ENCODE measurements at places on chromosomes 12 and 14.

GRCh38 chr12:114696443-114697242, 12.7 kb upstream of the TBX3 start:
- no peak for DNase-seq

- no peak for DNase-seq
Measured at GRCh38 chr14:86739761-86740160, 1209.8 kb downstream of the FLRT2 start.

DNA sequence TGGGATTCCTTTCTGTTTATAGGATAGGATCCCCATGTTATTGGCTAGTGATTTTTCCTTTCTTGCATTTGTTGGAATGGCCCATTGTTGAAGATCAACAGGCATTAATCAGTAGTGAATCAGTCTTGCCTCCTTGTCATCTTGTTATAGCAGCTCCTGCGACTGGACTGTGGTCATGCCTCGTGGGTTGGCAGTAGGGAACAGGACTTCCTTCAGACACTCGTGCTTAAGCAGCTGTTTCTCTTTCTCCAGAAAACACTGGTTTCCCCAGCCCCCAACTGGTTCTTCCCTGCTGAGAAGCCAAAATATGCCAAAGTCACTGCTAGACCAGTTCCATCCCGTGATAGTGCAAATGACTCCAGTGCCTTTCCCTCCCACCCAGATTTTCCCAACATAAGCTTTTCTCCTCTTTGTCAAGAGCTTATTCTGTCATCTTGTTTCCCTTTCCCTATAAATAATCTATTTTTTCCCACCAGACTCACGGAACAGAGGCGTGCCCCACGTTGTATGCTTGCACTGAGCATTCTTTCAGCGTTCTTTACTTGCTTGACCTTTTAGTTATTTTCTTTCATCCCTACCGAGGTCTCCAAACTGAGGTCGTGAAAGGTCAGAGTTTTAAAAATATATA, 83.5 kb downstream of the SAMD4A start:
- no peak for DNase-seq

- peak; percentile 32 for DNase-seq
Measured at GRCh38 chr14:79325557-79325956, 885.7 kb downstream of the DIO2 start.

GRCh38 chr12:26769611-26770010, 63.4 kb downstream of the ITPR2 start:
- no peak for DNase-seq

GRCh38 chr14:87285506-87285905, 707.5 kb downstream of the GALC start:
- no peak for DNase-seq

- no peak for DNase-seq
Measured at GRCh38 chr12:53867216-53868012, 71.2 kb upstream of the HOXC13 start.

DNA sequence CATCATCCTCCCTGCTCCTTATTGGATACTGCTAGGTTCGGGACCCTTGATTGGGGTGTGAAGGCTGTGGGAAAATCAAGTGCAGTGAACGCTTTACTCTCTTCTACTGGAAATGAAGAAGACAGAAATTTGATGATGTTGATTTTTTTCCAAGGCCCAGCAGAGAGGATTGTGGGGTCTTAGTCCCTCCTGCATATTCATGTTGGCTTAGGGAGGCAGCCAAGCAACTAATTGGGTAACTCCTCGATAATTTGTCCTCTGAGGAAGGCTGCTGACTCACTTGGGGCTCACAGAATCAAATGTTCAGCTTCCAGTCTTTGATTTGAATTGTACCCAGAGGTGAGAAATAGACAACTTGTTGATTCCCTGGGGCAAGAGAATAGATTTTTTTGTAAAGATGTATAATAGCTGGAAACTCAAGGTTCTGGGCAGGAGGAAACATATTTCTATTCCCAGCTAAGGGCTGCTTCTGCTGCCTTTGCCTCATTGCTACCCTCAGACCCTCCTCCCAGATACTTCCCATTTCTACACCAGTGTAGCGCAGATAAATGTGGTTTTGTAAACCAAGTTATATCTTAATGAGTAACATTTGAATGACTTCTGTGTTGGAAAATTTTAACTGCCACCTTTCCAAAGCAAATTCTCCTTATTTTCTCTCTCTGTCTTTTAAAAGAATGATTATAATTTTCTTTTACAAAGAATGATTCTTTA, 21.7 kb downstream of the NEUROD4 start:
- DNase-seq, result no peak

GRCh38 chr14:30607156-30607780, 14.9 kb upstream of the SCFD1 start:
- DNase-seq, result no peak

GRCh38 chr14:92577321-92577742, 63.8 kb downstream of the RIN3 start:
- no peak for DNase-seq

DNA sequence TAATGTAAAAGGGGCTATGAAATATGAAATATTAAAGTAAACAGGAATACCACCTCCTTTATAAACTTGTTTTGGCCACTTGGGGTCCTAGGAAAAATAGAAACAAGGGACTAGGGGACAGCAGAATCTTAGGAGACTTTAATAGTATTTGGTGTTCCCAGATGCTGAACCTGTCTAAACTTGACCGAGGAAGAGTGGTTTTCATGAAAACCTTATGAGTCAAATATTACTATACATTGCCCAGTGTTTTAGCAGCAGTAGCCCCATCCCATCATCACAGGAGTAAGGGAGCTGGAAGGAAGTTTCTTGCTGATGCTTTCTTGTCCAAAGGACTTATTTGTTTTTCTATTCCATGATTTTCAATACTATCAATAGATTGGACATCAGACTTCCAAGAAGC, 177.5 kb upstream of the CAND1 start:
- DNase-seq, result no peak

- no peak for DNase-seq
Measured at GRCh38 chr12:49019120-49019430, 499 bp upstream of the PRKAG1 start.

GRCh38 chr12:49827051-49827400, 1.2 kb downstream of the NCKAP5L start:
- DNase-seq, result no peak

DNA sequence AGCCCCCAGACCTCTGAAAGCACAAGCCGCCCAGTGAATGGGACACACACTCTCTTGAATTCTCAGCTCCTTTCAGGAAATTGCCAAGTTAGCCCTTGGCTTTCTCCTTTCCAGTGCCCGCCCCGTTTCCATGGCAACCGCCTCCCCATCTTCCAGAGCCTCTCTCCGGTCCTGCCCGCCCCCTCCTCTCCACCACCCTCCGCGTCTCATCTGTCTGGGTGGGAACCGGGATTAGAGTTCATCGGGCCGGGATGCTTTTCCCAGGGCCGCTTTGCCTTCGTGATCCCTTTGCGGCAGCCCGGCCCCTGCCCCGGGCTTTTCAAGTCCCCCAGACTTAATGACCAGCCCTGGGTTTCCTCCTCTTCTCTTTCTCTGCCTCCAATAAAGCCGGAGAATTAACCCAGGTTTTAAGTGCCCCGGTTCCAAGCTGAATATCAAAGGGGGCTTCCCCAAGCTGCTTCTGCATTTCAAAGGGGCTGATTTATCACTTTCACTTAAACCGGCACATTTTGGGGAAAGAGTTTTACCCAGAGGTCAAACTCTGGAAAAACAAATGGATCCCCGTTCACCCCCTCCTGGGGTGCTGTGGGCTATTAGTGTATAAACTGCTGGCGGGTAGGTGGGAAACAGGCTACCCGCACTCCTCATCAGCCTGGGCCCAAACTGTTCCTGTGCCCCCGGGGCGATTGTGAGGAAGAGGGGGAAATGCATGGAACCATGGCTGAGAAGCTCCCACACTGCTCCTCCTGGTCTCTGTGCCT, 101.7 kb downstream of the ZFP36L1 start:
- DNase-seq, result no peak

- DNase-seq, result no peak
Measured at GRCh38 chr14:94612174-94612573, at the start of gene SERPINA3. Gene SERPINA3, plus strand, starts transcription at chr14:94612391. Its CDS starts 2,051 bp downstream, at chr14:94614442.

DNA sequence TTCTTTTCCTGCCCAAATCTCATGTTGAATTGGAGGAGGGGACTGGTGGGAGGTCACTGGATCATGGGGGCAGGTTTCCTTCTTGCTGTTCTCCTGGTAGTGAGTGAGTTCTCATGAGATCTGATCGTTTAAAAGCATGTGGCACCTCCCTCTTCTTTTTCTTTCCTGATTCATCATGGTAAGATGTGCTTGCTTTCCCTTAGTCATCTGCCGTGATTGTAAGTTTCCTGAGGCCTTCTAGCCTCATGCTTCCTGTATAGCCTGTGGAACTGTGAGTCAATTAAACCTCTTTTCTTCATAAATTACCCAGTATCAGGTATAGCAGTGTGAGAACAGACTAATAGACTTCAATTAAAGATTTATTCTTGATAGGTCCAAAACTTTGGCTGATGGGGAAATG, 83.5 kb downstream of the CAND1 start:
- no peak for DNase-seq

DNA sequence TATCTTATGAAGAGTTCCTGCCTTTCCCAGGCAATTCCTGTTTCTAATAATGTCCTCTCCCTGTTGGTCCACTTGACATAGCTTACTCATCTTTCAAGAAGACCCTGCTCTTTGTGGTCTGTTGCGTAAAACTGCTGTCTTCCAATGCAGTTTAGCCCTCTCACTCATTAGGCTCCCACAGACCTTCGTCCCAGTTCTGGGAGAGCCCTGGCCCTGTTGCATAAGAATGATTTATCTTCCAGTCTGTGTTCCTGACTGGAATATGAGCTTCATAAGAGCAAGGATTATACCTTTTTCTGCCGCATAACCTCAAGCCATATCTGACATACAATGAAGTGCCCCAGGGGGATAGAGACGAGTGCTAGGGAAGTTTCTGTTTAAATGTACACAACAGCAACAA, 365.9 kb upstream of the NOVA1 start:
- peak; percentile 64 for DNase-seq

GRCh38 chr12:93879476-93880421, 202.6 kb downstream of the CRADD start:
- DNase-seq, result no peak

- no peak for DNase-seq
Measured at GRCh38 chr12:41627476-41627875, 439.4 kb downstream of the PDZRN4 start.

DNA sequence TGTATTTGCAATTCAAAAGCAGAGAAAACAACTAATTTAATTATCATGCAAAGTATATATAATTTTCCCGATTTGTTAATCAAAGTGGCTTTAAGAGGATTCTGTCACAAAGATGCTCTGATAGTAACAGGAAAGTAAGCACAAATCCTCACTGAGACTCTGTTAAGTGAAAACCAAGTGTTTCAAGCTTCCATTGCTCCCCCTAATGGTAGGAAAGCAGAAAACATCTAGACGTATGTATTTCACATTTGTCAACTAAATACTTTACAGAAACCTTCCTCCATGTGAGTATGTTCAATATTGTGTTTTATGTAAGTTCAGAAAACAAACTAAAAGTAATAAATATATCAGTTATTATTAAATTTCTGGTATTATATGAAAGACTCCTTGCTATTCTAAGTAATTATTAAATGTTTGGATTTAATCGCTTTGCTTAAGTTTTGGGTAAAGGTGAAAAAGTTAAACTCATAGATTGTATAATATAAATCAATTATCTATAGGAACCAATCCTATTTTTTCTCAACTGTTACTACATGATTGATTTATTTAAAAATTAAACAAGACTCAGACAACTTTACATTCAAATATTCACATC, 1.5 kb upstream of the NTS start:
- peak; percentile 53 for DNase-seq

- no peak for DNase-seq
Measured at GRCh38 chr12:83335748-83336147, 649.0 kb downstream of the TMTC2 start.

DNA sequence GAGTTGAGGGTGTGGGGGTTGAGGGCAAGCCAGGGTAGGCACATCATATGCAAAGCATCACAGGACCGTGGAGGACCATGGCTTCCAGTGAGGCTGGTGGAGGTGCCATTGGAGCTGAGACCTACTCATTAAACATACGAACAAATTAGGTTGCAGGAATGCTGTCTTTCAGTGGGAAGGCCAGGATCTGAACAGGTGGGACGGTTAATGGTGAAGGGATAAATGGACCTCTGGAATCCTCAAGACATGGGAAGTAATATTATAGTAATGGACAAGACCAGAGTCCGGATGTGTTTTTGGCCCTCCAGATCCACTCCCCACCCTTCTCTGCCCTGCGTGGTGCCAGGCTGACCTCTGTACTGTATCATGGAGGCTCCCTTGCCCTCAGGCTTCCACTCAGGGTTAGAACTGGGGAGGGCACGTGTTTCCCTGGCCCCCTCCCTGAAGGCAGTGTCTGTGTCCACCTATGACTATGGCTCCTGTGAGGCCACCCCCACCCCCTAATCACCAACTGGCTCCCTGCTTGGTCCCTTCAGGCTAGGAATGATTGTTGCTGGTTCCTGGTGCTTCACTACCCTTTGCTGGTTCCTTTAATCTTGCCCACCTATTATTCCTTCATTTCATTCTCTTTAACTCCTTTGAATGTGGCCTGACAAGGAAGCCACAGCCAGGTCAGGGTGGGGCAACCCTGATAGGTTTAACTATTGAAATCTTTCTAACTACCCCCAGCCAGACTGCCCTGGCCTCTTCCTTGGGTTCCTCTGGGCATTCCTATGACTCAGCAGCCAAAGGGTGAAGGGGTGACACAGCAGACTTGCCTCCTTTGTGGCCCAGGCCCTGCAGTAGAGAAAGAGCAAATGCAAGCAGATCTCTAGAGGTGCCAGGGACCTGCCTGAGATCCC, 10.7 kb downstream of the DHRS2 start:
- DNase-seq, result no peak

- no peak for DNase-seq
Measured at GRCh38 chr12:49941556-49942511, 8.7 kb upstream of the AQP2 start.

GRCh38 chr14:25026476-25027137, 23.3 kb downstream of the STXBP6 start:
- no peak for DNase-seq

DNA sequence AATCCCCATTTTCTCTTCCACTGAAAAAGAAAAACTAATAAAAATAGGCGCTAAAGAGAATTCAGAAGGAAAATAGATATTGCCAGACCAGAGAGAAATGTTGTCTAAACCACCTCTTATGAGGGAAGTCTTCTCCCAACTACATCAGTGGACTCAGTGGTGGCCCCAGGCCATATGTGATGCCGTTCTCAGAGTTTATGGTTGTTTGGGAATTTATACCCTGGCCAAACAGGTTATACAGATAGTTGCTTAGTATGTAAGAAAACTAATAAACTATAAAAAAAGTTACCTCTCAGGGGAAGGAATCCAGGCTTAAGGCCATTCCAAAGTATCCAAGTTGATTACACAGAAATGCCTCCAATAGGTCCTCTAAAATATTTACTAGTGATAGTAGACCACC, 103.4 kb upstream of the RBM19 start:
- DNase-seq, result no peak

GRCh38 chr12:69663726-69664125, 35.4 kb downstream of the BEST3 start:
- DNase-seq, result no peak

DNA sequence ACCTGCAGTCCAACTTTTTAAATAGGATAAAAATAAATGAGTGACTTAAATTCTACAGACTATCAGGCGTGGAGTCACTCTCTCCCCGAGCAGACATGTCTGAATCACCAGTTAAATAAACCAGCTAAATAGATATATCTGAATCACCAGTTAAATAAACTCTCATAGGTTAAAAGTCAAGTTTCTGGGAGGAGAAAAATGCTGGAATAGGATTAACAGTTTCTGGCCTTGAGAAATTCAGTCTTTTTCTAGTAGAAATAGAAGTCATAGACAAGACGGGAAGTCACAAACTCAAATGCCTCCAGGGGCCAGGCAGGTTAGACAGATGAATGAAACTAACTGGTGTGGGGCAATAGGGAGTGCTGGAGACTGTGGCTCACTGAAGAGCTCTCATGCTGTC, 258.6 kb upstream of the TMEM132C start:
- no peak for DNase-seq

- no peak for DNase-seq
Measured at GRCh38 chr12:31710021-31710818, 18.6 kb downstream of the AMN1 start.

Data from NCI-H1417 (cell line).